ENCODE measurements at places on chromosomes 5 and 9.

DNA sequence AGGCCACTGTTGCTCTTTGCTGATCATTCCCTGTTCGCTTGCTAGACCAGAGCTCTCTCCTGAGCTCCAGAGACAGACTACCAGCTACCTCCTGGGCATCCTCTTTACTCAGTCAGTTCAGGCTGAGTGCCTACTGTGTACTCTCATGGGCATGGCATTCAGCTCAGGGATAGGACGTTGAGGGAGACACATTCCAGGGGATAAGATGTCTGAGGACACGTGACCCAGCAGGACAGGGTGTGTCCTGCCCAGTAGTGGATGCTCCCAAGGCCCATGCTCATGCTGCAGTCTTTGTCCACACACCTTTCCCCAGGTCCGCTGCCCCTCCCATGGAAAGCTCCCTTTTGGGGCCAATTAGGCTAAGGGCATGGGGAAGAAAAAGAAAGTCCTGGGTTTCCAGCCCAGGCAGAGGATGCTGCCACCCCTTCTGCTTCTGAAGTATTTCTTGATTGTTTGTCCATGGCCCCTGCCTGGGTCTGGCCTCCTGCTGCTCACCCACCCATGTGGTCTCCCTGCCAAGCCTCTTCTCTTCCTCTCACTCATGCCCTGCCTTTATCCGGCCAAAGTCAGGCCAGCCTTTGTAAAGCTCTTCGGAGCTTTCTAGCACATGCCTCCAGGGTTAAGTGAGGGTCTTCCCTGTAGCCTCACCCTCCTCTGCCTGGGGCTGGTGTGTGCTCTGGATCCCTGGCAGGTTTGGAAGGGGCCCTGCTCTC is 60.5 kb upstream of the PITX1 start:
- DNase-seq, result no peak

DNA sequence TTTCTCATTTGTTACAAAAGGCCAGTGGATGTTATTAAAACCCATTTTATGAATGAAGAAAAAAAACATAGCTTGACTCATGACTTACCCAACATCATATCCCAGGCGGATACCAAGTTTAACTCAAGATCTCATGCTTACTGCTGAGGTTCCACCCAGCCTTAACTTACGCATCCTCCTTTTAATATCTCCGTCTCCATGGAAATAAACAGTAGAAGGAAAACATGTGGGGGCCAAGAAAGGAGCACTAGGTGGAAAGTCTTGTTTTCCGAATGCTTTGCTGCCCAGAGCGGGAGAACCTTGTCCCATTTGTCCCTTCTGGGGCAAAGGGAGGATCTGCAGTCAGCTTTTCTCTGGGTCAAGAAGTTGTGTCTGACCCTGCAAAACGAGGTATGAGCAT is 44.1 kb downstream of the ANGPTL2 start:
- DNase-seq, result no peak

- DNase-seq, result peak; percentile 18
These were observed 732 bp downstream of the MARCHF11 start for GRCh38 chr5:16178745-16179372.

DNA sequence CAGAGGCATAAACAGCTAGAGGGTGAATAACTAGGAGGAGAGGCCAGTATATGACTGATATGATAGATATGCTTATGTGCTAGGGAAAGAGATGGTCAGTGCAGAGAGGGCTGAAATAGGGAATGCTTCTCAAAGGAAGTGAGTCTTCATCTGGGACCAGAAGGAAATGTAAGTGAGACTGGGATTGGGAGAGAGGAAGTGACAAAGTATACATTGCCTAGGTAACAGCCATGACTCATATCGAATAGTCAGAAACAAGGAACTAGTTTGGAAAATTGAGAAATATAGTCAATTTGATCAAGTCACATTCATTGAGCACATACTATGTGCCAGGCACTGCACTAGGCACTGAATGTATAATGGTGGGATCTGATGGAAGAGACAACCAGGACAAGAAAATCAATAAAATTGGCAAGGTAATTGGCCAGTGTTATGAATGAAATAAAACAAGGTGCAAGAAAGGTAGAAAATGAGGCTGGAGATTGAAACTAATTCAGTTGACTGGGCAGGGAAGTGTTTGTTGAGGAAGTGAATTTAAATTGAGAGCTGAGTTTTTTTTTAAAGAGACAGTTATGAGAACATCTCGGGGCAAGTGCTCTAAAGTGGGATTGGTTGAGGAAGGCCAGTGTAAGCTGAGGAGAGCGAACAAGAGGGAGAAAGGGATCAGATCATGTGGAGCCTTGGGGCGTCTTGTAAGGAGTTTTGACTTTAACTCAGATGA is 4.3 kb downstream of the ERAP2 start:
- no peak for DNase-seq

DNA sequence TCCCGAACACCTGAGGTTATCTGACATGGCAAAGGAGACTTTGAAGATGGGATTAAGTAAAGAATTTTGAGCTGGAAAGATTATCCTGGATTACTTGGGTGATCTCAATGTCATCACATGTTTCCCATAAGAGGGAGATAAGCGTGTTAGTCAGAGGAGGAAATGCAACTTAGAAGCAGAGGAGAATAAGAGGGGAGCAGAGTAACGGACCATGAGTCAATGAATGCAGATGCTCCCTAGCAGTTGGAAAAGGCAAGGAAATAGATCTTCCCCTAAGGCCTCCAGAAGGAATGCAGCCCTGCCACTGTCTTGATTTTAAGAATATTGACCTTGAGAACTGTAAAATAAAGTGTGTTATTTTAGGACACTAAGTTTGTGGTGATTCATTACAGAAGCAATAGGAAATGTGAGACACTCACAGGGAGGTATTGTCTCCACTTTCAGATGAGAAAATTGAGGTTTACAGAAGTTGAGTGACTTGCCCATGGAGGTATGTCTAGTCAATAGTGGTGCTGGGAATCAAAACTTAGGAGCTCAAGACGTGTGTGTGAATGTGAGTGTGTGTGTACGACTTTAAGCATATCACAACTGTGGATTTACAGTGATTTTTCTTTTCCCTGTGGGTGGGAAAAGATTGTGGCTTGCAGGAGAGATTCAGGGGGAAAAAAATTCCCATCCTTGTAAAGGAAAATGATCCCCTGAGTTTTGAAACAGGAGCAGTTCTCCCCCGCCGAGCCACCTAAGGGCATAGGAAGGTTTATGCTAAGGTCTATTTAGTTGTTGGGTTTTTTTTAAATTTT is 125.3 kb downstream of the TRIM32 start:
- DNase-seq, result no peak

GRCh38 chr9:92950359-92950955 is 3.1 kb downstream of the FGD3 start:
- DNase-seq, result no peak

DNA sequence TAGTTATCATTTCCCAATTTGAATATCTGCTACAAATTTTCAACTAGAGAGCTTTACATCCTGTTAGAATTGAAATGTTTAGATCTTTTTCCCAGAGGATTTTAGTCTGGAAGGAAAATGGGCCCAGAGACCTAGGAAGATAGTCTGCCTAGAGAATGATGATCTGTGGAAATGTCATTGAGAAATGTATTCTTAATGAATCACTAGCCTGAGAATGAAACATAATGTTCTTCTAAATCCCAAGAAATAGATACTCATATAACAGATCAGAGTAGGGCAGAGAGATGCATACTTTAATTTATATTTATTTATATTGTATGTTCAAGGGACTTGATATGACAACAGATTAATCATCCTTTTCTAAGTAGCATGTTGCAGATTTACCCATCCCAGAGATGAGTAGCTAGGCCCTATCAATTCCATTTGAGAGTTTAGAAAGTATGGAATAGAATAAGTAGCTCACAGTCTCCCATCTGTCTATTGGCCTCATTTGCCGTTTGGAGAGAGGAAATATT is 25.1 kb upstream of the SLC44A1 start:
- DNase-seq, result no peak

DNA sequence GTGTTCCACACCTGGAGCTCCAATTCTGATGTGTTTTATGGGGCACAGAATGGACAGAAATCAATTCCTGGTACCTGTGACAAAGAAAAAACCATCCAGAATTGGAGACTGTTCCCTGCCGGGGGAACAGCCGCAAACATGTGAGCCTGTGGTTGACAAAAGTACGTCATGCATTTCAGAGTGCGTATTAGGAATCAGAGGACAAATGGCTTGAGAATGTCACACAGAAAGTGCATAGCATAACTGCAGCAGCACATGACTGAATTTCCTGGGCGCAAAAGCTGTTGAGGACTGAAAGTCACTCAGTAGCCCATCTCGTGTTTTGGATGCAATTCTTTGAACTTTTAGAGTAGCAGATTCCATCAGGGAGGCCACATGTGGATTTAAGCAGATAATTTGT is 85.1 kb downstream of the TRIO start:
- DNase-seq, result no peak

DNA sequence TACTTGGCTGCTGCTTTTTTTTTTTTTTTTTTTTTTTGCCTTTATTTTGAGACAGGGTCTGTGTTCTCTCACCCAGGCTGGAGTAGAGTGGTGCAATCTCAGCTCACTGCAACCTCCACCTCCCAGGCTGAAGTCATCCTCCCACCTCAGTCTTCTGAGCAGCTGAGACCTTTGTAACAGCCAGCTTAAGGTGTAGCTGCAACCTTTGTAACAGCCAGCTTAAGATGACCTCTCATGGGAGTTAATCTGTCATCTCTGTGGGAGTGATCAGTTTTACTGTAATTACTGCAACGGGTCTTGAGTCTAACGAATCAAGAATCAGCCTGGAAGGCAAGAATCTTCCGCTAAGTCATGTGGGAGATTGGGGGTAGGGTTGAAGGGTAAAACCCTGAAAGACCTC is 31.6 kb upstream of the SNX2 start:
- no peak for DNase-seq

GRCh38 chr9:93568169-93568568 is 8.2 kb upstream of the PHF2 start:
- no peak for DNase-seq

DNA sequence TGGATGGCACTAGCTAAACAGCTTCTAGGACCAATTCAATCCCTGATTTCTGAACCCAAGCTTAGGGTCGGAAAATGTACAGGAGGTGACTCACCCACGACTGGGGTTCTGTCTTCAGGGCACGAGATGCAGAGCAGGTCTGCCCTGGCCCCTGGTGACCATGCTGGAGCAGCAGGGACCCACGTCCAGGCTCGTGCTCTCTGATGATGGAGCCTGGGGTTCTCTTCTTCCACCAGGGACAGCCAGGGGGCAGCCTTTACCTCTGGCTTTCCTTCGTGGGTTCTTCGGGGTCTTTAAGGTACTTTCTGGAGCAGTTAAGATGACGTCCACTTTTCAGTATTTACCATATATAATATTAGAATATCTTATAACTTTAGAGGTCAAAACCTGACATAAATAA is 2.1 kb downstream of the CFAP77 start:
- DNase-seq, result no peak

DNA sequence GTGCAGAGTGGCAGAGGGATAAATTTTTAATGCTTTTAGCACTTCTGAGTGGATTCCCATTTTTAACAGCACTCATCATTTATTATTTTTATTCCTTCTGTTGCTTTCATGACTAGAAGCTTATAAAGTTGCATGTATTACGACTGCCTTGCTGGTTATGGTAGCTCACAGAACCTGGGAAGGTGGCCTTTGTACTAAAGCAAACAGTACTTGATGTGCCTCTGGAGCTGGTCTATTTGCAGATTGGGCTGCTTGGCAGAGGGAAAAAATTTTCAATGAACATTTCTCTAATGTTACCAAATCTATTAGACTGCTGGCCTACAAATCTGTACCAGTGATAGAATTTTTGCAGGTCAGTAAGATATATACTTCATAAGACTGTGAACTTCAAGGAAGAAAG is 274.5 kb upstream of the C9orf72 start:
- no peak for DNase-seq

- DNase-seq, result no peak
These were observed 31.2 kb downstream of the LARP1 start for GRCh38 chr5:154786414-154786813.

GRCh38 chr9:2496934-2497333 is 124.7 kb upstream of the VLDLR start:
- DNase-seq, result no peak

- DNase-seq, result no peak
These were observed 35.3 kb upstream of the SPRY4 start for GRCh38 chr5:142360051-142360498.

- DNase-seq, result no peak
These were observed 94.5 kb upstream of the LIFR start for GRCh38 chr5:38650946-38651345.

DNA sequence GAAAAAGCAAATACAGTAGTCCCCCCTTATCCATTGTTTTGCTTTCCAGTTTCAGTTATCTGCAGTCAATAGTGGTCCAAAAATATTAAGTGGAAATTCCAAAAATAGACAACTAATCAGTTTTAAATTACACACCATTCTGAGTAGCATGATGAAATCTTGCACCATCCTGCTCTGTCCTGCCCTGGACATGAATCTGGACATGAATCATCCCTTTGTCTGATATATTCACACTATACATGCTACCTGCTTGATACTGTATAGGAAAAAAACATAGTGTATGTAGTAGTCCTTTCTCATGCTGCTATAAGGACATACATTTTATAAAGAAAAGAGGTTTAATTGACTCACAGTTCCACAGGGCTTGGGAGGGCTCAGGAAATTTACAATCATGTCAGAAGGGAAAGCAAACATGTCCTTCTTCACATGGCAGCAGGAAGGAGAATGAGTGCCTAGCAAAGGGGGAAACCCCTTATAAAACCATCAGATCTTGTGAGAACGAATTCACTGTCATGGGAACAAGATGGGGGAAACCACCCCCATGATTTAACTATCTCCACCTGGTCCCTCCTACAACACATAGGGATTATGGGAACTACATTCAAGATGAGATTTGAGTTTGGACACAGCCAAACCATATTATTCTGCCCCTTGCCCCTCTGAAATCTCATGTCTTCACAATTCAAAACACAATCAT is 153.9 kb downstream of the ARRDC3 start:
- no peak for DNase-seq

DNA sequence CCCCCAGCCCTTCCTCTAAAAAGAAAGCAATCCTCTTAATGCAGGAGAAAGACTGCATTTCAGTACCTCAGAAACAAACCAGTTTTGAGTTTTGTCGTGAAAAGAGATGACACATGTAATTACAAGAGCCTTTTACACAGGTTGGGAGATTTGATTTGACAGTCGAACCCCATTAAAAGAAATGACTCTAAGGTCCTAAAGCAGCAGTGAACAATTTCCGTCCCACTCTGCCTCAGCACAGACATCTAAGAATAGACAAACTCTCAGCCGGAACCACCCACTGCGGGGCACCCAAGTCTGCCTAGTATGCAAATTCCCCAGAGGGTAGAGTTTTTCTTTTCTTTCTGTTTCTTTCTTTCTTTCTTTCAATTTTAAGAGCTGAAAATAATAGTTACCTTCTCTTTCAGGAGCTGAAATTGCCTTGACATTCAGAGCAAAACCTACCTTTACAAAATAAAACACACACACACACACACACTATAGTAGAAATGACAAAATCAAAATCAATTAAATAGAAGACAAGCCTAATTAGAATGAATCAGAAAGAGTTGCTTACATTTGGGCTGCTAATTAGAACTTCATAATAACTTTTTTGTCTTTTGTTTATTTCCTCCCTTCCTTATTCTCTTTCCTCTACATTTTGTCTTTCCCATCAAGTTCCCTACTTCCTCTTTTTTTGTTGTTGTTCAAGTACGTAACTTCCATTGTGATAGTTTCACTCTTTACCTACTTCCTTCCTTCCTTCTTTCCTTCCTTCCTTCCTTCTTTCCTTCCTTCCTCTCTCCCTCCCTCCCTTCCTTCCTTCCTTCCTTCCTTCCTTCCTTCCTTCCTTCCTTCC is 65.1 kb downstream of the BASP1 start:
- DNase-seq, result no peak
